EH (cell line): ENCODE measurements at places on chromosomes 5 and 9.
A peak's percentile ranks its signal among the peaks of the same experiment; 100 is the strongest.

GRCh38 chr9:122197426-122197825 lies 31.3 kb downstream of the LHX6 start:
- DNase-seq, result no peak

GRCh38 chr5:142484821-142485387 lies 160.1 kb upstream of the SPRY4 start:
- DNase-seq, result peak; percentile 93

DNA sequence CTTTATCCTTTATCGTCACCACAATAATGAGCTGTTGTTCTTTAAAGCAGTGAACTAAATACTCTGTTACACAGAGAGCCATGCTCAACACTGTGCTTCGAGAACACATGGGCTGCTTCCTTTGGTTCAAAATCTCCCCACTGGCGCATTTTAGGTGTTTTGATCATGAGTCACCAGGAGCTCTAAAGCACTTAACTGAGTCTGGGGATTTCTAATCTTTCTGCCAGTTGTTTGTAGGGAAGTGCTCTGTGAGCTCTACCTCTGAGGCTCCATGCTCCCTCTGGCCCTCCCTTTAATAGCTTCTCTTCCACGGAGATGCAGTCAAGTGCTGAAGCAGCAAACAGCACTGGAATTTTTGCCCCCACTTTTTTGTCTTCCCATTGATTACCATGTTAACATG lies 17.0 kb downstream of the ERAP2 start:
- peak; percentile 87 for DNase-seq

DNA sequence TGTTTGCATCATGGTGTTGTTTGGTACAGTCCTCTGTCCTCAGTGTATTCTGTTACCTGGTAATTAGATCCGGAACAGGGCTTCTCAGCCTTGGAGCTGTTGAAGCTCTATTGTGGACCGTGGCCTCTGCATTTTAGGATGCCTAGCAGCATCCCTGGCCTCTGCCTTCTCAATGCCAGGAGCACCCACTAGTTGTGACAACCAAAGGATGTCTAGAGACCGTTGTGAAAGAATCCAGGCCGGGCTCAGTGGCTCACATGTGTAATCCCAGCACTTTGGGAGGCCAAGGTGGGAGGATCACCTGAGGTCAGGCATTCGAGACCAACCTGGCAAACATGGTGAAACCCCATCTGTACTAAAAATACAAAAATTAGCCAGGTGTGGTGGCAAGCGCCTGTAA lies 159.6 kb downstream of the CACNA1B start:
- no peak for DNase-seq

- DNase-seq, result no peak
Measured at GRCh38 chr5:143448518-143448917, 45.0 kb upstream of the NR3C1 start.
